Right ventricle myocardium superior (tissue), 1 donor: ENCODE measurements at places on chromosomes 1 and 21. TPM values are rescaled to one million over a fixed set of nuclear protein-coding genes. Genes with fewer than 3 reads are reported as not detected.

DNA sequence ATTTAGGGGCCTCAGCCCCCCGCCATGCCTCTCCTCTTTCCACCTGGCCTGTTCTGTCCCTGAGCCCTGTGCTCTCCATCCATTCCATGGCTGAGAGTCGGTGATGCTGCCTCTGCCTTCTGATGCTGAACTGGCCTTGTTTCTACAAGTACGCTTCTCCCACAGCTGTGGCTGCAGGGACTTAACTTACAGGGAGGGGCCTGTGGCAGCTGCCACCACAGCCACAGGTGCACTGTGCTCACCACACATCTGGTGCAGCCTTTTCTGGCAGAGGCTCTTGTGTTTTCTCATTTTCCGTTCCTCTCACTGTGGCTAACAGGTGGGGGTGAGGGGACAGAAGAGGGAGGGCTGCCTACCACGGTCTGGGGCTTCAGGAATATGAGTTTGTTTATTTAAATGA, 4.2 kb downstream of the FMO1 start:
- DNase-seq = no peak

DNA sequence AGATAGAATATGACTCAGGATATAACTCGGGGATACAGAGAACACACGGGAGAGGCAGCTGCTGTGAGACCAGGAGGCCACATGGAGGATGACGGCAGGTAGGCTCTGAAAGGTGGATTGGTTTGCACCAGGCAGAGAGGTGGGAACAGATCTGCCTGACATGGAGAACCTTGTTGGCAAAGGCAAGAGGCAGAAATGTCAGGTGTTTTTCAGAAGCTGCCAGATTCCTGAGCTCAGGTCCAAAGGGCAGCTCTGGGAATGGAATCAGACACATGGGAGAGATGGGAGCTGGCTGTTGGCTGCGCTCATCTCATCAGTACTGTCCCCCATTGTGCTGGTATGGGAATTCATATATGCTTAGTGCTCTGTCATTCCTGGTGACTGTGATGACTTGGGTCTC, 19.2 kb downstream of the SYT6 start:
- no peak for DNase-seq

GRCh38 chr1:109432336-109432735, 6.1 kb upstream of the PSMA5 start:
- no peak for DNase-seq

- peak; percentile 82 for DNase-seq
Observed at GRCh38 chr21:45590246-45590725, 48.0 kb upstream of the SLC19A1 start.

DNA sequence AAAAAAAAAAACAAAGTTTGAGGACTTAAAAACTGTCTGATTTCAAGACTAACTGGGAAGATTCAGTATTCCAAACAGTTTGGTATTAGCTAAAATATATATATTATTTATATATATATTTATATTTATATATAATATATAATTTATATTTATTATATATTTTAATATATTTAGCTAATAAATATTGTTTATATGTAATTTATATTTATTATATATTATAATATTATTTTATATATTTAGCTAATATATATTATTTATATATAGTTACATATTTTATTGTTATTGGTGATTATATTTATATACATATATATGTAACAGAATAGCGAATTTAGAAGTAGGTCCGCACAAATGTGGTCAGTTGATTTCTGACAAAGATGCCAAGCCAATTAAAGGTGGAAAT, 480.2 kb upstream of the C1orf87 start:
- DNase-seq = no peak

DNA sequence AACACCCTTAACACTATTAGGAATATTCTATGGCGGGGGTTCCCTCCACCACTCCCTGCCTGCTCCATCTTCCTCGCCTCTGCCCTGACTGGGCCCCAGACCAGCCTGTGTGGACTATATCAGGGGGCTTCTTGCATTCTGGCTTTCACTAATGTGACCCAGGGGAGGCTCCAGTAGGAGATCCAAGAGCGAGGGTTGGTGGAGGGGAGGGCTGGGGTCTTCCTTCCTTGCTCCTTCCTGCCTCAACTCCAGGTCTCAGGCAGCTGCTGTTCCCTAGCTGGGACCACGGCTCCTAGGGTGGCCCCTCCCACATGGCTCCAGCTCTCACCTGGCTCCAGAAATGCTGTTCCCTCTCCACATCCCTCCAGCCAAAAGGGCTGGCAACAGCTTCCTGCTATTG, 257.4 kb downstream of the MATN1 start:
- no peak for DNase-seq

DNA sequence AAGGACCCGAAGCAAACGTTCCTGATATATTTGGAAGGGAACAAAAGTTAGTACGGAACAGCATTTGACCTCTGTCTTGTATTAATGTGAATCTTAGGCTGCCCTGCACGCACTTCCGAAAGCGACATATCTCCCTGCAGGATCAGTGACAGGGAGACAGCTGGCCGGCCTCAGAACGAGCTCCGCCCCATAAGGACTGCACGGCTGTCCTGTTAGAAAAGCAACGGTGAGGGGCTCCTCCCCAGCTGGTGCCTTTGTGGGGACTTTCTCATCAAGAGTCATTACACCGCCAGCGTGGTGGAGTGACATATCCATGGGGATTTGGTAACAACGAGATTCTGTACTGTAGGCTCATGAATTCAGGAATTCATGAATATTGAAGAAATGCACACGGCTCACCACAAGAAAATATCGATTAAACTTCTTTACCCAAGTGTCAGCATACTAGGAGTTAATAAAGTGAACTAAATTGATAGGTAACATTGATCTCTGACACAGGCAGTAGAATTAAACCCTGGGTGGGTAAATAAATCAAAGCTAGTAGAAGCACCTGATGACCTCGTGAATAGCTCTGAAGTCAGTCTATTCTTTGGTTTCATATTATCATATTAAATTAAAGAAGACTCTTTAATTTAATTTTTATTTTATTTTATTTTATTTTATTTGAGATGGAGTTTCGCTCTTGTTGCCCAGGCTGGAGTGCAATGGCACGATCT, 8.1 kb upstream of the GREM2 start:
- DNase-seq = no peak

GRCh38 chr1:31476891-31477846, 64.2 kb downstream of the SERINC2 start:
- no peak for DNase-seq

GRCh38 chr1:32933742-32934322, 30.8 kb downstream of the RNF19B start:
- no peak for DNase-seq

GRCh38 chr1:13749543-13750341, 49.8 kb downstream of the PRDM2 start:
- DNase-seq = peak; percentile 84

DNA sequence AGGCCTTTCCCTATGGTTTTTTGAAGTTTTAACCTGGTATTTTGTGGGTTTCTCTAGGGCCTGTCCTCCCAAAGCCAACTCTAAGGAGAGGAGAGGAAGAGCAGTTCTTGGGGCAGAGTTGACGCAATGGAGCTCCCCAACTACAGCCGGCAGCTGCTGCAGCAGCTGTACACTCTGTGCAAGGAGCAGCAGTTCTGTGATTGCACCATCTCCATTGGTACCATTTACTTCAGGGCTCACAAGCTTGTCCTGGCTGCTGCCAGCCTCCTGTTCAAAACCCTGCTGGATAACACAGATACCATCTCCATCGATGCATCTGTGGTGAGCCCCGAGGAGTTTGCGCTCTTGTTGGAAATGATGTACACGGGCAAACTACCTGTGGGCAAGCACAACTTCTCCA, 38.2 kb downstream of the ZBTB40 start:
- no peak for DNase-seq

RPE65 gene
- total RNA-seq = not detected

TFF2 gene
- total RNA-seq = not detected

OR2AK2 gene
- not detected for total RNA-seq

NR0B2 gene
- total RNA-seq = 5.1 TPM

- no peak for DNase-seq
Observed at GRCh38 chr1:161913482-161914140, 110.1 kb downstream of the OLFML2B start.

DNA sequence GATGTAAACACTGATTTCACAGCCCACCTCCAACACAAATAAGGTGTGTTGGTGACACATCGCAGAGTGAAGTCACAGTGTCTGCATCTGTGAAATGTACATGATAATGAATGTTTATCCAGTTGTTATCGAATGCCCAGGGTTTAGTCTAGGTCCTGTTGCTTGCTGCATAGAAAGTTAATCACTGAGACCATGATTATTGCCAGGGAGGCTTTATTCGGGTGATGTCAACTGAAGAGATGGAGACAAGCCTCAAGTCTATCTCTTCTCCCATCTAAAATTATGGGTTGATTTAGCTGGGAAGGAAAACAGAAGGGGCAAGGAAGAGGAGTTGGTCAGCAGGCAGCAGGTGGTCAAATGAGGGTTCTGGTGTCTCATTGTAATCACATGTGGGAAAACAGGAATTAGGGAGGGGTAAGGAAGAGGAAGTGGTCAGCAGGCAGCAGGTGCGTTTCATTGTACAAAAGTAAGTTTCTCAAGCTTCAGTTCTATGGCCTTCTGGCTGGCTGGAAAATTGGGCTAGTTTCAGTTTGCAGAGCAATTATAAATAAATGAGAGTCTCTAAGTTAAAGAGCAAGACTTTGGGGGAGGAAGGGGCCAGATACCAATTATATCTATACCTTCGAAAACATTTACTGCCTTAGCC, 146.3 kb upstream of the DNAH14 start:
- no peak for DNase-seq

- no peak for DNase-seq
Observed at GRCh38 chr1:149963358-149963757, 26.7 kb upstream of the MTMR11 start.

- no peak for DNase-seq
Observed at GRCh38 chr1:221286399-221286798, 407.2 kb downstream of the HLX start.

SLAMF9 gene
- total RNA-seq = not detected

GRCh38 chr1:179251675-179252074, 22.2 kb upstream of the ABL2 start:
- no peak for DNase-seq

- no peak for DNase-seq
Observed at GRCh38 chr1:44700573-44700972, 26.1 kb downstream of the ARMH1 start.

DNA sequence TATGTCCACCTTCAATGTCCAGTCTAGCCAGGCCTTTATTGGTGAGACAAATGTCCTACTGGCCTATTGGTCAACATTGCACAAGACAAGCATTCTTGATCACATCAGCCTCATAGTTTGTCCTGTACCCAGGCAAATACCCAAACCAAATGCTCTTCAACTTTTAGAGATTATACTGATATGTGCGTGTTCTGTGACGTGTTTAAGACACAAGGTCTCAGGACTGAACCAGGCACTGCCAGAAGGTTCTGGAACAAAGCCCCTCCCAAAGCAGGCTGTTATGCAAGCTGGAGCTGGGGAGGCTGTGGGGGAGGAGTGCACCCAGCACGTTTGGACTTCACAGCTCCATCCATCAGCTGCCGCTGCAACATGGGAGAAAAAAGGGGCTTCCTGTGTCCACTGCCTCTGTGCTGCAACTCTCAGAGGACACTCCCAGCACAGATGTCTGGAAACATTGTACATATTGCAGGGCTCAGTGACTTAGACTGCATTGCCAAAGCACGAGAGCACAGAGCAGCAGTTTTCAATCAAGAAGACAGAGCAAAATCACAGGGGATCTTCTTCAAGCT, 45.9 kb downstream of the NID1 start:
- DNase-seq = peak; percentile 90

GRCh38 chr21:25507522-25507921, 99.8 kb downstream of the MRPL39 start:
- no peak for DNase-seq

GRCh38 chr1:225688345-225688744, 35.4 kb upstream of the ENAH start:
- no peak for DNase-seq

GRCh38 chr1:119327450-119328155, 41.0 kb upstream of the HAO2 start:
- DNase-seq = no peak

C1orf50 gene
- 7.6 TPM for total RNA-seq

USP33 gene
- 22.0 TPM for total RNA-seq

PRR9 gene
- total RNA-seq = not detected

GRCh38 chr1:247156787-247157232, 15.0 kb downstream of the ZNF124 start:
- no peak for DNase-seq

- DNase-seq = no peak
Observed at GRCh38 chr1:54398963-54399528, 7.1 kb downstream of the SSBP3 start.

DCDC2B gene
- total RNA-seq = not detected

- DNase-seq = peak; percentile 61
Observed at GRCh38 chr1:156106624-156107488, 7.7 kb upstream of the LMNA start.

DNA sequence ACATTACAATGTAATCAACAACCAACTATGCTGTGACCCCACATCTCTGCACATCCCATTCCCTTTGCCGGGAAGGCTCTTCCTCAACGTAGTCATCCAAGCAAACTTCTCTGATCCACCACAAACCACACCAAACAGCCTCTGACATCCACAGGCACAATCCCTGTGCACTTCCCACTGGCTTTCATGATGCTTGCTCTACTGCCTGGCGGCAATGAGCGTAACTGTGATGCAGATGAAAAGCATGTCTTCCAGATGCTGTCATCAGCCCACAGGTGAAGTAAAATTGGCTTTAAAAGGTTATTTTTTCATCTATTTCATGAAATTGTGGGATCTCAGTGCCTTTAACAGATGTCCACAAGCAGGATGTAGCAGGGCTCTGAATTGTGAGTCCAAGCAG, 635.2 kb downstream of the SMYD3 start:
- DNase-seq = no peak
